Right kidney (tissue), 9 donors: ENCODE measurements at places on chromosomes 3 and 15.

DNA sequence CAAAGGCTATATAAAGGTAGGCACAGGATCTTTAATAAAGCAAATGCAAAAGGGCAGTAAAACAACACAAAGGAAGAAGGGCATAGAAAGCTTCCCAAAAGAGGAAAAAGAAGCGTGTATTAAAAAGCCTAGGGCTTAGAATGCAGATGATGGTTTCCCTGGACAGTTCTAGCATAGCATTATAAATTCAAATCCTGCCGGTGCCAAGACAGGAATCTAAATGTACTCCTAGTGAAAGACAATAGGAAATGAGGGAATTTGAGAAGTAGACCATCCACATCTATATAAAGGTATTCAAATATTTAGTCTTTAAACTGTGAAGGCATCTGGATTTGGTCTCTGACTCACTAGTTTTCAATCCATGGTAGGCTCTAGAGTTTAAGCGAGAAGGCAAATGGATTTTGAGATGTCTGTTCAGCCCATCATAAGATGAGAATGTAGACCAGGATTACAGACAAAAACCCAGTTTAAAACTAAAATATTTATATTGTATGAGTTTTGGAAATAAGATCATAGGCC is 431.8 kb downstream of the TBL1XR1 start:
- no peak for DNase-seq

DNA sequence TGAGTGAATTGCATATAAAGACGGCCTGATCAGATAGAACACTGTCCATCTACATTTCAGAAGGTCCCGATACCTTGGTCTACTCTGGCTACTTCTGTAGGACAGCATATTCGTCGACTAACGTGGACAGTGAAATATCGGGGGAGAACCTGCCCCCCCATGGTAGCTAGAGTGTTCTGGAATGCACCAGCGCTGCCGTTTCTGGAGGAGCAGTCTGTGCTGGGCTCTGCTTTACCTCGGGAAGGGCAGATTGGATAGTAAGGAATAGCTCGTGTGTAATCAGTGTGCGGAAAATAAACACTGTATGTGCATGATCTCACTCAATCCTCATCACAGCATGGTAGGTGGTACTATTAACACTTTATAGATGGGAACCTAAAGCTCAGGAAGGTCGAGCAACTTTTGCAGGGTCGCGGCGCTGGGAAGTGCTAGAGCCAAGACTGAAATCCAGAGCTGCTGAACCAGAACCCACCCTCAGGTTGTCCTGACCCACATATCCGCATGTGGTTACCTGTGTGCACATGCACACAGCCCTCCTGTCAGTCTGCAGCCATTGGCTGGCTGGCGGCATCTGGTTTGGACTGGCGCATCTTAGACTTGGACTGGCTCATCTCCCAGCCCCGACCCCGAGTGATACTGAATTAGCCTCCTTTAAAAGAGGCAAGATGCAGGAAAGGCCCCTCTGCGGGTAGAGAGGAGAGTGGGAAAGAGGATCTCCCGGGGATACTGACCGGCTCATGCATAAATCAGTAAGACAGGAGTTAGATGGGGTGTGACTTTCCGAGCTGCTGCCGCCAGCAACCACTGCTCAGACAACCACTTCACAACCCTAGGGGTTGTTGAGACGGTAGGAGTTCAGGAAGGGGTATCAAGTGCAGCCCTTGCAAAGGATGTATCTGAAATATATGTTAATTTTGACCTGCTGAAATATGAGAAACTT is 155.0 kb upstream of the BHLHE40 start:
- peak; percentile 52 for DNase-seq

DNA sequence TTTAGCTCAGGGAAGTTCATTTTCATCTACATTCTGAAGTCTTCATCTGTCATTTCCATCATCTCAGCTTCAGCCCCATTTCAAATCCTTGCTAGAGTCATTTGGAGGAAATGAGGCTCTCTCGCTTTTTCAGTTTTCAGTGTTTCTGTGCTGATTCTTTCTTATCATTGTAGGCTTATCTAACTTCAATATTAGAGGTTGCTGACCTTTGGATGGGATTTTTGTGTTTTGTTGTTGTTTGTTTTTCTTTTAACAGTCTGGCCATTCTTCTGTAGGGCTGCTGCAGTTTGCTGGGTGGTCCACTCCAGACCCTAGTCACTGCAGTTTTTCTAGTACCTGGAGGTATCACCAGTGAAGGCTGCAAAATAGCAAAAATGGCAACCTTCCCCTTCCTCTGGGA is 8.6 kb downstream of the OR5H2 start:
- no peak for DNase-seq

GRCh38 chr3:156561533-156561932 is 6.6 kb upstream of the SSR3 start:
- DNase-seq = no peak

DNA sequence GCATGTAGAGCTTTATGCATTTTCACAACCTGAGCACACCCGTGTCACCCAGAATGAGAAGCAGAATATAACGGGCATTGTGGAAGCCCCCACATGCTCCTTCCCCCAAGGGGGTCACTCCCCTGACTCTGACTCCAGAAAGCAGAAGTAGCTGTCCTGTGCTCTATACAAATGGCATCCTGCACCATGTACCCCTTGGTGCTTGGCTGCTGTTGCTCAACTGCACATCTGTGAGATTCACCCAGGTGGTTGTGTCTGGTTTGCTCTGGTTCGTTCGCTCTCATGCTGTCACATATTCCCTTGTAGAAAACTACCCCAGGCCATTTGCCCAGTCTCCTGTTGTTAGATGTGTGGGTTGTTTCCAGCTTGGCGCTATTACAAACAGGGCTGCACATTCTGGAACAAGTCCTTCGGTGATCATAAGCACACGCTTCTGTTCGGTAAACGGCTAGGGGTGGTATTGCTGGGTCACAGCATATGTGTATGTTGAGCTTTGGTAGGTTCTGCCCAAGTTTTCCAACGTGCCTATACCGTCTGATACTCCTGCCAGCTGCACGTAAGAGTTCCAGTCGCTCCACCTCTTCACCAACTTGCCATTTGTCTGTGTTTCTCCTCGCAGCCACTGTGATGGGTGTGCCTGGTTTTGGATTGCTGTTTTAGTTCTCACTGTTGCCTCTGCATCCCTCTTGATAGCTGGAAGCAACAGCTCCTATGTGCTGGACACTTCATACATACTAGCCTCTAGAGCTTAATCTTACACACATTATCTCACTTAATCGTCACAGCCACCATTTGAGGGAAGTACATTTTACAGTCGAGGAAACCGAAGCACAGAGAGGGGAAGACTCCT is 65.4 kb upstream of the SLC6A6 start:
- no peak for DNase-seq

GRCh38 chr3:142952272-142953193 is 10.9 kb downstream of the PAQR9 start:
- DNase-seq = no peak

DNA sequence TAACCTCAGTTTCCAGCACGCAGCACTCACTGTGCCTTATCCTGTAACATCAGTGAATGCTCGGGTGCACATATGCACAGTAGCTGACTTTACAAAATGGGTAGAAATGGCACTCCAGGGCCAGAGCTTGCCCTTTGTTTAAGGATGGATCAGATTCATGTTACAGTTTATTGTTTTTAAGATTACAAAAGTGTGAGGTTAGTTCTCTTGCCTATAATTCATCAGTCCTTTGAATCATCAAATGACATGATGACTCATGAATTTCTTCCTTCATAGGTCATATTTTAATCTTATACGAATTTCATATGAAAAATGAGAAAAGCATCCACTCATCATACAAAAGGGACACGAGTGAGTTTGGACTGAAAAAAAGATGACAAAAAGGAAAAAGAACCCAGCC is 545.3 kb downstream of the GBE1 start:
- no peak for DNase-seq

- no peak for DNase-seq
Observed at GRCh38 chr3:54932606-54933005, 4.7 kb upstream of the LRTM1 start.

DNA sequence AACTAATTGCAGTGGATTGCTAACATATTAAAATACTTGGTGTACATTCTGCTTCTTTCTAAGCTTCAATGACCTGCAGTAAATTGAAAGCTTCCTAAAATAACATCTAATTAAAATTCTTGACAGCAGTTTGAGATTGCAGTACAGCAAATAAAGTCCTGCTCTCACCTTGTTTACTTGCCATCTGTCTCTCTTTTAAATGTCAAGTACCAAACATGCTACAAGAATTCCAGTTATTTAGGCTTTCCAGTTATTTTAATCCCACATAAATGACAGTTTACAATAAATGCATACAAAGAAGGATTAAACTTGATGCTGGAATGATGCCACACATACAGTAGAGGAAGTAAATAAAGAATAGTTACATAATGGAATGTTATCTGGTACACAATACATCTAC is 33.2 kb downstream of the CBLB start:
- no peak for DNase-seq

DNA sequence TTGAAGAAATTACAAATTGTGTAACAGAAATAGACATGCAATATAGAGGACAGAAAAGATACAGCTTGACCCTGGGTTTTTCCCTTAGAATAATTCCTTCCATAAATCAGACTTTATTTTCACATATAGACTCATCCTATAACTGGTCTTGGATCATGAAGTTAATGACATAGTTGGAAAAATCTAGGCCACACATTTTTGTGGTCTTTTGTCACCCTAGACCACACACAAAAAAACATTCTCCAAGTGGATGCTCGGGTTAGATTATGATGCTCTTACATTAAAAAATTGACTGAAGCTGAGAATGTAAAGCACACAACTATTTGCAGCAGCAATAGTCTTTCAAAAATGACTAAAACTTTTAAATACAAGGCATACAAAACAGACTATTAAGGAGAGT is 7.5 kb upstream of the PLA2G4D start:
- DNase-seq = no peak

- DNase-seq = no peak
Observed at GRCh38 chr15:77637851-77638692, 5.4 kb upstream of the LINGO1 start.

DNA sequence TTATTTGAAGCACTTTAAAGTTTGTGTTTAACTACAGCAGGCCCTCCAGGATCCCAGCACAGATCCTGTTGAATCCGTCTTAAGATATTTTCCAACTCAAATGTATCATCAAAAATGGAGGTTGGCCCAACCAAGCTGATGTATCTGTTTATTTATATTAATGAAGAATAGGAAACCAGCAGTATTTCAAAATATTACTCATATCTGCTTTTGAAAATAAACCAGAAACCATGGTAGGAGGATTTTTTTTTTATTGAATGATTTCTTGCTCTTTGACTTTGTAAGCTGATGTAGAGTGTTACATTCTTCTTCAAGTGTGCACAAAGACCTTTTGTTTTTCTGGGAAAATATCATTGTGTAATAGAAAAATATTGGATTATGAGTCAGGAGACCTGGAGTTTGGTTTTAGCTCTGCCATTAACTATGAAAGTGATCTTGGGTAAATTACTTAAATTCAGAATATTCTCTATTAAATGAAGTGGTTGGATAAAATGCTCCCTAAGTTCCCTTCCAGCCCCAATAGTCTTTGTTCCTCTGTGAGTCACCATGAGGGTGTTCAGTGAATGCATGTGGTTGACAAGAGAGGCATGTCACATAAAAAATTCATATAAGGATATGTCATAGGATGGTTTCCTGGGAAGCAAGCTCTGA is 221.3 kb upstream of the GAP43 start:
- DNase-seq = no peak

GRCh38 chr15:34109797-34110663 is 8.1 kb downstream of the PGBD4 start:
- no peak for DNase-seq

DNA sequence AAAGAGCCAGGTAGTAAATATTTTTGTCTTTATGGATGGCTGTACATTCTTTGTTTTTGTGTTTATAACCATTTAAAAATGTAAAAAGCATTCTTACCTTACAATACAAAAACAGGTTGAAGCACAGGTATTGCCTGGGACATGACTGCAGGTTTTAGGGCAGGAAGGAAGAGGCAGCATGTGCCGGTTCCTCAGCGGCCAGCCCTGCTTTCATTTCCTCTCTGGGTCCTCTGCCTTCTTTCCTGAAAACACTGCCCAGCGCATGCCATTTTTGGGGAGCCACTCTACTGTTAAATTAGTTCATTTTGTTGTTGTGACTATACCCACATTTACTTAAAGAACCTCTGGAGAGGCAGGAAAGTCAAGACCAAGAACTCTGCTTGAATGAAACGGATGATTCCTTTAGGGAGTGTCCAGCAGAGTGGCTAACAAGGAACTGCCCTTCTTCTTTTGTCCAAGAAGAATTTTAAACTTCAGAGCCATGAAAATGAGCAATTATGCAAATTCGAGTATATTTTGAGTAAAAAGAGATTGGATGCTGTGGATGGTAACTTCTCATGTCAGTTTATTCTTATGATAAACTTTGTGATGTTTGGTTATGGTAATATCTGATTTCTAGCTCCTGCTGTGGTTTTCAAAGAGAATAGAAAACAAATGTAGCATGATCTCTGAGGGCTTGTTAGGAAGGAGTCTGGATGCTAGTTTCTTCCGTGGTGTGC is 52.7 kb downstream of the SACM1L start:
- no peak for DNase-seq

- no peak for DNase-seq
Observed at GRCh38 chr3:21562243-21562642, 188.8 kb downstream of the ZNF385D start.

DNA sequence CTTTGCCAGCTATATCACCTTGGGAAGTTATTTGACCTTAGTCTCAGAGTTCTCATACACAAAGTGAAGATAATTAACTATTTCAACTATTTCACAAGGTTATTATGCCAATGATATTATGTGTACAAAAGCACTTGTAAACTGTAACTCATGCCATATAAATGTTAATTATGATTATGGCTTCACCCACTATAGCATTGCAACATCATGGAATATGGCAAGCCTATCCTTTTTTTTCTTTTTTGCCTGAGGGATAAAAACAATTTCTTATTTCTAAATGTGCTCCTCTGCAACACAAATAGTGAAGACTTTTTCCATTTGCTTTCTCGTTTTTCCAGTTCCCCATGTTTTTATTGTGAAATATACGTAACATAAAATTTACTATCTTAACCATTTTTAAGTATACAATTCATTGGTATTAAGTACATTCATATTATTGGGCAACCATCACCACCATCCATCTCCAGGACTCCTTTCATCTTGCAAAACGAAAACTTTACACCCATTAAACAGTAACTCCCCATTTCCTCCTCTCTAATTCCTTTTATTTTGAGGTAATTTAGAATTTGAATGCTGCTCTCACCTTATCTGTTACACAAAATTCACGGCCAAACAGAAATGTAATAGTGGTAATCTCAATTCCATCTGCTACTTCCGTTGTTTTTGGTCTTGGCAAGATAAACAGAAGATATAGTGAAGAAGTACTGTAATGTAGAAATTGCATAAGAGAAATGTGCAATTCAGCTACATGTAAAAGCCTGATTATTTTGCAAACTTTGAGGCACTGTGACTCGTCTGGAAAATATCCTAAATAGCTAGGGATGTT is 46.3 kb downstream of the NANOGP8 start:
- no peak for DNase-seq

DNA sequence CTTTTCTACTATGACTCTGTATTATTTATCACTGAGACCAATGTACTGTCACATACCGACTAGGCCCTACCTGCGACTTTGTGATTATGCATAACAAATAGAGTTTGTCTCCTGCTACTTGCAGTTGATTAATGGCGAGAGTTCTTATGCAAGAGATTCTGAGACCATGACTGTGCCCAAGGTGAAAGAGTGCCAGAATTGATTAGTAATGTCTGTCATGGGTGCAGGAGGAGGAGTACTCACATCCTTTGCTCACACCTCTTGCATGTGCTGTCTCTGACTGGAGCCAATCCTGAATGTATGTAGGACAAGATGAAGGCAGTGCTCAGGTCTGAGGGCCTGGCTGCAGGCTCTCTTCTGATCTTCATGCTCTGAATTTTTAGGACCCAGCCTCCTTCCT is 260.7 kb downstream of the THSD4 start:
- no peak for DNase-seq

- DNase-seq = no peak
Observed at GRCh38 chr15:99324082-99324620, 72.9 kb downstream of the LRRC28 start.
